ENCODE measurements at places on chromosomes 1 and 21. TPM values are rescaled to one million over a fixed set of nuclear protein-coding genes. Genes with fewer than 3 reads are reported as not detected.

The TMEM82 gene
- not detected for total RNA-seq

The CDCA8 gene
- total RNA-seq = 18.6 TPM

The TPR gene
- total RNA-seq = 77.7 TPM

The MANEAL gene
- 2.0 TPM for total RNA-seq

The RNU1-1 gene
- under 0.01 TPM for total RNA-seq

The CD1D gene
- total RNA-seq = 0.10 TPM

The TEDDM1 gene
- total RNA-seq = not detected

The KIF14 gene
- total RNA-seq = 9.6 TPM

The CHAF1B gene
- total RNA-seq = 4.2 TPM

The MROH7 gene
- total RNA-seq = 0.10 TPM

The PTCH2 gene
- total RNA-seq = under 0.01 TPM

The GUCA2A gene
- total RNA-seq = not detected

The FCER1A gene
- not detected for total RNA-seq

The C1orf115 gene
- 28.2 TPM for total RNA-seq

The SEMA6C gene
- total RNA-seq = 17.6 TPM

The HSD3B1 gene
- not detected for total RNA-seq

The CLCNKB gene
- total RNA-seq = under 0.01 TPM

The SLC44A5 gene
- total RNA-seq = 19.9 TPM

The TRIM46 gene
- total RNA-seq = 6.9 TPM

The TRABD2B gene
- under 0.01 TPM for total RNA-seq

The ADIPOR1 gene
- total RNA-seq = 140 TPM

The SMG5 gene
- total RNA-seq = 72.8 TPM

The FHAD1 gene
- not detected for total RNA-seq

The CFHR4 gene
- total RNA-seq = not detected
